ENCODE measurements at places on chromosomes 5 and 9. TPM values are rescaled to one million over a fixed set of nuclear protein-coding genes. Genes with fewer than 3 reads are reported as not detected.

DNA sequence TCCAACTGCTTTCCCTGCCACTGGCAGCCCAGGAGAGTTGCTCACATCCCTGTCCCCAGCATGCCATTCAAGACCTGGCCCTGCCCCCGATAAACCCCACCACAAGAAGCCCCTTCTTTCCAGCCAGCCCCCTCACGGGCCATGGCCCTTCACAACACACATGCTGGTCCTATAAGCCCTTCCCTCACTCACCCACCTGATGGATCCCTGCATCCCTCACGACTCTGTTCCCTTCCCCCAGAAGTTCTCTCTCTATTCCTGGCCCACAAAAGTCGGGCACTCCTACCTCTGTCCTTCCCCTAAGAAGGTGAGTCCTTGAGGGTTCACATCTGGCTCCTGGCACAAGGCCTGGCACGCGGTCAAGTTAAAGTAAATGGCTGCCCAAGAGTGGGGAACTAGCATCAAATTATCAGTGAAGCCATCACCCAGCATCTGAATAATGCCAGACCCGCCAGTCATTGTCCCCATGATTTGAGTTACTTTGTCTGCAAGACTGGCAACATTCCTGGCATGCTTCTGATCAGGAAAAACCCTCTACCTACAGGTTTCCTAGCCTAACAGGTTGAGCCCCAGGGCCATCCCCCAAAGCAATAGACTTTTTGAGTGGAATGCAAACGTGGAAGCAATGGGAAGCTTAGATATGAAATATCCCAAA, 65.9 kb downstream of the CRB2 start:
- no peaks in the 10 kb centered on the region for H3K4me1 ChIP-seq
- H3K4me3 ChIP-seq: no peak overlapping the region
- no peak for DNase-seq
- H3K27ac ChIP-seq: no peak overlapping the region
- H3K27me3 ChIP-seq: no peaks in the 10 kb centered on the region

GRCh38 chr9:92440751-92441046, 16.4 kb upstream of the OMD start:
- H3K4me3 ChIP-seq: no peak overlapping the region
- peaks cover 11% of the 10 kb centered on the region for H3K4me1 ChIP-seq
- DNase-seq: no peak

The SH3GLB2 gene
- 92.3 TPM for total RNA-seq

GRCh38 chr5:56161439-56161823, 71.7 kb downstream of the ANKRD55 start:
- H3K4me3 ChIP-seq: no peak overlapping the region
- H3K27ac ChIP-seq: no peak overlapping the region
- peaks cover 8% of the 10 kb centered on the region for H3K4me1 ChIP-seq
- no peak for DNase-seq
- no peaks in the 10 kb centered on the region for H3K36me3 ChIP-seq

- no peak for DNase-seq
- peaks cover 10% of the 10 kb centered on the region for H3K4me1 ChIP-seq
- no peak overlapping the region for H3K4me3 ChIP-seq
- H3K27ac ChIP-seq: no peak overlapping the region
- no peaks in the 10 kb centered on the region for H3K36me3 ChIP-seq
Observed at GRCh38 chr5:142063878-142064331, 44.7 kb upstream of the NDFIP1 start.

DNA sequence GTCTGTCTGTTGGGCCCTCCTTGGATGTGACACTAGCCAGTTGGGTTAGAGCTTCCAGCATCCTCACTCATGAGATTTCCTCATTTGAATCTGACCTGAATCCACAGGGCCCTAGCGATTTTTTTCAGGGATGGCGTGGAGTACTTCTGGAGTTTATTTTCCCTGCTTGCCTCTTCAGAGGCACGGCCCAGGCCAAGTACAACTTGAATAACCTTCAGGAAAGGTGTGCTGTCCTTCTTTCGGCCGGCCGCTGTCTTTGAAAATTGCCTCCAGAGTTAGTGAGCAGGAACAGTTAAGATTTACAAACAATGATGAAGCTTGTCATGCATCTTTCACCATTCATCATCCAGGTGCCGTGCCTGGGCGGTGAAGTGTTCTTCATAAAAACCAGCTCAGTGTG, 49.5 kb upstream of the DMRT3 start:
- no peak overlapping the region for H3K4me3 ChIP-seq
- H3K27ac ChIP-seq: no peak overlapping the region
- H3K36me3 ChIP-seq: no peaks in the 10 kb centered on the region
- H3K4me1 ChIP-seq: no peaks in the 10 kb centered on the region
- no peaks in the 10 kb centered on the region for H3K27me3 ChIP-seq
